ENCODE measurements at places on chromosomes 4 and X. TPM values are rescaled to one million over a fixed set of nuclear protein-coding genes. Genes with fewer than 3 reads are reported as not detected.
A peak's percentile ranks its signal among the peaks of the same experiment; 100 is the strongest.

Gene C4orf51
- total RNA-seq, result 6.0 TPM

Gene APLN
- total RNA-seq, result 0.24 TPM

DNA sequence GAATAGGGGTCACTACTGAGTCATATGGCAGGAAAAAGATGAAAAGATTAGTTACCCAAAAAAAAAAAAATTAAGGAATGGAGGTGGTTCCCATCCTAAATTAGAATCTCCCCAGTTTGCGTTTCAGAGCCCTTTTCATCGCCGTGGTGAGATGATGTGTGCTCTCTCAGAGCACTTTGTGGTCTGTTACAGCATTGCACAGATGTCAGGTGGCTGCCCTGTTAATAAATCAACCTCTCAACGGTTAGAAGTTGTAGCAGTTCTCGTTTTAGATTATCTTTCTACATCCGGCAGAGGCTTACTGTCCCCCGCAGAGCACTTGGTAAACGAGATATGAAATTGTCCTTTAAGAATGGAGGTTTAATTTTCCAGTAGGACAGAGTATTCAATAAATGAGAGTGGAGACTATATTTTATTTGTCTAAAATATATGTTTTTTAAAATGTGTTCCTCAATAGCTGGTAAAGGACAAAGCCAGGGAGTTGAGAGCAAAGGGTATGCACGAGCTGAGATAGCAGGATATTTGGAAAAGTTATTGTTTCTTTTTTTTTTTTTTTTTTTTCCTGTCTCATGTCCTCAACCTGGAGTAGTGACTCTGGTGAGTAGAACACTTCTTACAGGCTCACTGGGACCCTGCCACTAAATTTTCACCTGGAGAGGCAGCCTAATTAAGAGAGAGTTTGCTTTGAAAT, 26.9 kb downstream of the AFF1 start:
- DNase-seq, result no peak

GRCh38 chr4:170497112-170497511, 407.4 kb upstream of the AADAT start:
- peak; percentile 30 for DNase-seq

Gene FRMPD4
- total RNA-seq, result 0.18 TPM

Gene CFAP97
- 36.1 TPM for total RNA-seq

DNA sequence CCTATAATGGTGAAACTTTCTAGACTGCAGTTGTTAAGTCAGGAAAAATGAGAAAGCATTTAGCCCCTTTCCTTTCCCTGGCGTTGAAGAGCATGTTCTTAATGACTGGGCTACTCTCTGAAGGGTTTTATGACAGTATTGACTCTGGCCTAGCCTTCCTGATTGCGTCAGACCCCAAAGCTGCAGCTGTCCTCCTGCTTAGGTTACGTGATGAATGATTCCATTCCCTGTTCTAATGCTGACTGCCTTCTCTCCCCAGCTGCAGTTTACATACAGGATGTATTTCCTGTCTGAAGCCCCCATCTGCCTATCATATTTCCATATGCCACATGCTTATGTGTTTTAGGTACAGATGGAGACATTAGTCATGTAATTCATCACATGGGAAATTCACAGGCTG, 105.8 kb upstream of the EGFL6 start:
- no peak for DNase-seq

Measured in H9 (cell line).